ENCODE measurements at places on chromosomes 7 and 10.

DNA sequence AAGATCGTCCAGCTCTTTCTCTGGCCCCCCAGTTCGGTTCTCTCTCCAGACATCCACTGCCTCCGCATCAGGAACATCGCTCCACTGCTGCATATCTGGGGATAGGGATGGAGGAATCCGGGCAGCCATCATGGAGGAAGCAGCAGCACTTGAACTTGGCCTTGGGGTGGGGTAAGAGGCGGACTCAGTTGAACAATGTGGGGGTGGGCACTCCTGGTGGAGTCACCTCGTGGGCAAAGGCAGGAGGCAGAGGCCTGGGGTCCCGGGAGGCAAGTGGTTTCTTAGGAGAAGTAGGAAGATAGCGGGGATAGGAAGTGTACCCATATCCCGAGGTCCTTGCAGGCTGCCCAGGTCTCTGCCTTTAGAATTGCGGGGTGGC, 98.3 kb downstream of the CHST15 start:
- DNase-seq, result peak; percentile 79

- DNase-seq, result no peak
Observed at GRCh38 chr7:14018751-14019150, 29.3 kb upstream of the ETV1 start.

- DNase-seq, result no peak
Observed at GRCh38 chr7:139131-139530, 53.2 kb upstream of the FAM20C start.

GRCh38 chr7:135718794-135719437, 9.1 kb downstream of the SLC13A4 start:
- DNase-seq, result no peak

- DNase-seq, result no peak
Observed at GRCh38 chr7:124426621-124427020, 339.0 kb downstream of the GPR37 start.

DNA sequence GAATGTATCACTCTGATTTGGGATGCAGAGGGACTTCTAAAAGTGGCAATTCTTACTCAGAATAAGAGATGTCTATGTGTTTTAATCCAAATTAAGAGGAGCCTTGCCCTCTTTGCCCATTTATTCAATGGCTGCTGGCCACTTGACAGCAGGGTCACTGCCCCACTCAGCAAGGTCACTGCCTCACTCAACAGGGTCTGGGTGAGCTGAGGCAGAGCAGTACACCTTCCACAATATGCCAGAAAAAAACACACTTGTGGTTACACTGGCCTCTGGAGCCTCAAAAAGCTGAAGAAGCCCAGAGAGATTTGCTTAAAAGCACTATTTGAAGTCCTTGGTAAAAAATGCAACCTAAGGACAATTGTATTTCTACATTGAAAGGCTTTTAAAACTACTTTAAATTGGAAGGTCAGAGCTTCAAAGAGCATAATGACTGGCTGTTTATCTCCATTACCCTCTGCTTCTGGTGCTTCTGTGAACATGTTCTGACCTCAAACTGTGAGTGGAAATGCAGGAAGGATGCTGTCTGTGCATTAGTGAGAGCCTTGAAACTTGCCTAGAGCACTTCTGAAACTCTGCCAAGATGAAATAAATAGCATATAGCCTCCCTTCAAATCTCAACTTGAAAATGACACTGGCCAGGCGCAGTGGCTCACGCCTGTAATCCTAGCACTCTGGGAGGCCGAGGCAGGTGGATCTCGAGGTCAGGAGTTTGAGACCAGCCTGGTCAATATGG, 35.1 kb upstream of the WIPF3 start:
- DNase-seq, result no peak

- DNase-seq, result no peak
Observed at GRCh38 chr7:108463613-108464012, 7.4 kb upstream of the NRCAM start.

- no peak for DNase-seq
Observed at GRCh38 chr10:16856092-16856491, 38.9 kb upstream of the RSU1 start.

- no peak for DNase-seq
Observed at GRCh38 chr7:51428217-51428887, 111.7 kb upstream of the COBL start.

DNA sequence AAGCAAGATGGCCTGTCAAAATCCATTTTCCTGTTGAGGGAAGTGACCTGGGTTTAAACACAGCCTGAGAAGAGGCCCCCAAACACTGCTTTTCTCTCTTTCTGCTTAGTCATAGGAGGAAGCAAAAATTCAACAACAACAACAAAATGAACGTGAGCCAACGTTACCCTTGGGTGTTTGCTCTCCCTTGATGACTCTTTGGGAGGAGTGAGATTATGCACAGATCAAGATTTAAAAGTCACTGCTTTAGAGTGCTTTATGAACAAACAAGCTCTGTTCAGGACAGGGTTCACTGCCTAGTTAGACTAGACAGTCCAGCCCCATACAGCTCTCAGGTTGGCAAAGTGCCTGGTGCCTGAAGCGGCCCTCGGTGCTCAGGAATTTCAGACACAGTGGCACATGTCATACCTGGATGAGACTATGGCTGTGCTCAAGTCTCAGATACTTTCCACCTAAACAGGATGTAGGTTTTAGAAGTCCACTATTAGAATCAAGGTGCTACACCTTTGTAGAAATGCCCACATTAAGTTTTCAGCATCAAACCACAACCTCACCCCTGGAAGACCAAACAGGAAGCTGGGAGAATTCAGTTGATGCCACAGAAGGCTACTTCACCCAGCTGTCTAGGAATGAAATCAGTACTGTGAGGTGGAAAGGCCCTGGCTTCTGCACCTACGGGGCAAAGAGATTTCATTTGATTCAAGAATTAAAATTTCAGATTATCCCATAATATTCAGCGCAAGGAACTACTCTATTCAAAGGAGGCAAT, 38.7 kb downstream of the DENND11 start:
- DNase-seq, result no peak

- no peak for DNase-seq
Observed at GRCh38 chr7:30647589-30648364, 34.5 kb downstream of the CRHR2 start.

DNA sequence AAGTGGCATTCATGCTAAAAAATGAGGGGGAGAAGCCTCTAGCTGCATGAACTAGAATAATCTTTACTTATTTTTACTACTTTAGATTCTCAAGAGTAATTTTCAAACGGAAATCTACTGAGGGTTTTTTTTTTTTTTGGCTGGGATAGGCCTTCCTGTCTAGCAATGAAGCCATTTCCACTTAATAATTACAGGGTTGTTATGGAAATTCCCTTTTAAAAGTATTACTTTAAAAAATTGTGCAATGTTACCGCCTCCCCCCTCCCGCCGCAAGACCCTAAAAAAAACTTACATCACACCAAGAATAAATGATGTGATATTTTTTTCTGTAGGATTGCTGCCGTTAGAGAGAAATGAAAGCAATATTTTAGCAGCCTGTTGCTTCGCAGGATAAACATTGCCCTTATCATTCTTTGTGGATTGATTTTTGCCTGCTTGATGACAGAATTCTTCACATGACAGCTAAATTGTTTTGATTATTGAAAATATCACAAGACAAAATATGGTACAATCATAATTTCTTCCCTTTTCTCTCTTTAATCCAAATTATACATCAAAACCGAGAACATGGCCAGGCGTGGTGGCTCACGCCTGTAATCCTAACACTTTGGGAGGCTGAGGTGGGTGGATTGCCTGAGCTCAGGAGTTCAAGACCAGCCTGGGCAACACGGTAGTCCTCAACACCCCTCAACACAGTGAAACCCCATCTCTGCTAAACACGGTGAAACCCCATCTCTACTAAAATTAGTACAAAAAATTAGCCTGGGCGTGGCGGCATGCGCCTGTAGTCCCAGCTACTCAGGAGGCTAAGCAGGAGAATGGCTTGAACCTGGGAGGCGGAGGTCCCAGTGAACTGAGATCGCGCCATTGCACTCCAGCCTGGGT, 32.8 kb downstream of the ARL4A start:
- DNase-seq, result no peak

DNA sequence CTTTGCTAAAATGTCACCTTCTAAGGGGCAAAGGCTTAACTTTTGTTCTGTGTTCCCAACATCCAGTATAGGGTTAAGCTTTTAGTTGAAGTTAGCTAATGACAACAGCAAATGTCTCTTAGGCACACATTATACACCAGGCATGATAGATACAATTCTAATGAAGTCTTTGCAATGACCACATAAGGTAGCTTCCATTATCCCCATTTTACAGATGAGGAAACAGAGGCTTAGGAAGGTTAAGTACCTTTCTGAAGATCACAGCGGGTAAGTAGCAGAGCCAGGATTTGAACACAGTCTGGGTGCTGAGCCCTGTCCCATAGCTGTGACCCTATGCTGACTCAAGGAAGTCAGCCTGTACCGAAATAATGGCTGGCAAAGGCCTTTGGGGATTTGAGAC, 1.9 kb downstream of the BUD31 start:
- DNase-seq, result no peak
